Neural crest cell (in vitro differentiated cells): ENCODE measurements at places on chromosomes 5 and 9.

GRCh38 chr9:29440449-29440848 lies 1867.2 kb upstream of the C9orf72 start:
- no peak for DNase-seq

GRCh38 chr9:120904978-120905301 lies 21.7 kb downstream of the TRAF1 start:
- DNase-seq, result no peak

DNA sequence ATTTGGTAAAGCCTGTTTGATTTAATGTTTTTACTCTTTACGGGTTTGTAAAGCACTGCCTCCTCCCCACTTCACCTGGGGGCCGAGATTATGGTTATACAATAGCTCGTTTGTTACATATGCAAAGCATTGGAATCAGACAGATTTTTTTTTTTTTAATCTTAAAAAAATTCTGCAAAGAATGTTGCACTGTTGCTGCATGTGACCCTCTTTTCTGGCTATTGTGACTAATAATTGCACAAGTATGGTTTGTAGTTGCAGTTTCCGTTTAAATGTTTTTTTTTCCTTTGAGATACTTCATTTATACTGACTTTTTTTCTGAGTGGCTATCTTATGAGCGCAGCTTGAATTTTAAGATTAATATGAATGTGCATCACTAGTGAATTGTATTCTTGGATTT lies 165.3 kb downstream of the KDM4C start:
- DNase-seq, result no peak

DNA sequence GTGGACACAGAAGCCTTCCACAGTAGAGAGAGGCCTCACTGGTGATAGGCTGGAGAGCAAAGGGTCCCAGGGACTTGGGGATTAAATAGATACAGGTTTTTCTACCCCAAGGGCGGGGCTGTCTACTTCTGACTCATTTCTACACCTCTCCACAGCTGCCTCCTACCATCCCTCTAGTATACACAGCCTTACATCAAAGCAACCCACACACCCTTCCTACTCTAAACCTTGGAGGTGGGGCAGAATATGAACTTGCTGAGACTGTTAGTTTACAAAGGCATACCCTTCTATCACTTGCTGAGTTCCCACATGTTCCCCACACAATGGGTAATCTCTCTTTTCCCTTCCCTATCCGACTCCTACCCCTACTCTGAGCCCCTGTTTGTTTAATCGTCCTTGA lies 19.9 kb upstream of the PCA3 start:
- no peak for DNase-seq

DNA sequence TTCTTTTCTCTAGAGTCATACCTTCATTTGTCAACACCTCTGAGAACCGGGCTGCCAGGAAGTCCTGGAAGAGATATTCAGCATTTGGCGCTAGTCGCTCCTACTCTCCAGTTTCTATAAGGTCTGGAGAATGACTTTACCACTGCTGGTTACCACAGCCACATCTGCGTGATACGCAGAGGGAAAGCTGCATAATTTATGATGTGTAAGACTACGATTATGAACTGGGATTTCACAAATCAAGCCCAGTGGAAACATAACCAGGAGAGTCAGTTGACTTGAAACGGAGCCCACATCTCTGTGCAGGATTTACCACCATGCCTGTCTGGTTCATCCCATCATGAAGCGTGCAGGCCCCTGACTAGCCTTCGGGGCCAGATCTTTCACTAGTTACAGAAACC lies 72.6 kb downstream of the FGF1 start:
- DNase-seq, result no peak

- DNase-seq, result no peak
Observed at GRCh38 chr5:173772384-173773059, 115.6 kb upstream of the CPEB4 start.

GRCh38 chr9:77011973-77012821 lies 7.3 kb upstream of the FOXB2 start:
- peak; percentile 87 for DNase-seq

DNA sequence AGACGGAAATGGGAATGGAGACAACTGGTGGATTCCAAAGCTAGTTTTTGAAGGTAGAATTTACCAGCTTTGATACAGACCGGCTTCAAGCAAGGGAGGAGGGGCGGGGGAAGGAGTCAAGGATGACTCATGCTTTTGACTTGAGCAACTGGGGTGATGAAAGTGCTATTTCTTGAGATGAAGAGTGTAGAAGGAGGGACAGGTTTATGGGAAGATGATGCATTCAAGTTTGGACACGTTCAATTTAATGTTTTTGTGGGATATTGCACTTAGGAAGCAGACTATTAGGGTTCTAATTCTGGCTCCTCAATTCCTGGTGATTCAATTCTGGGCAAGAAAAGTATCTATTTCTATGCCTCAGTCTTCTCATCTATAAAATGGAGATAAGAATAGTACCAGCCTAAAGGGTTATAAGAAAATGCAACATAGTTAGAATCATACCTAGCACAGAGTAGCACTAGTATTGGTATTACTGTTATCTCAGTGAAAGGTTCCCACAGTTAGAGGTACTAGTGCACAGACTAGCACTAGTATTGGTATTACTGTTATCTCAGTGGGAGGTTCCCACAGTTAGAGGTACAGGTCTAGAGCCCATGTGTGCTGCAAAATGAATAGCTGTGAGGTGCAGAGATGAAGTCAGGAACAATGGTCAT lies 4.6 kb downstream of the NIPAL4 start:
- no peak for DNase-seq

DNA sequence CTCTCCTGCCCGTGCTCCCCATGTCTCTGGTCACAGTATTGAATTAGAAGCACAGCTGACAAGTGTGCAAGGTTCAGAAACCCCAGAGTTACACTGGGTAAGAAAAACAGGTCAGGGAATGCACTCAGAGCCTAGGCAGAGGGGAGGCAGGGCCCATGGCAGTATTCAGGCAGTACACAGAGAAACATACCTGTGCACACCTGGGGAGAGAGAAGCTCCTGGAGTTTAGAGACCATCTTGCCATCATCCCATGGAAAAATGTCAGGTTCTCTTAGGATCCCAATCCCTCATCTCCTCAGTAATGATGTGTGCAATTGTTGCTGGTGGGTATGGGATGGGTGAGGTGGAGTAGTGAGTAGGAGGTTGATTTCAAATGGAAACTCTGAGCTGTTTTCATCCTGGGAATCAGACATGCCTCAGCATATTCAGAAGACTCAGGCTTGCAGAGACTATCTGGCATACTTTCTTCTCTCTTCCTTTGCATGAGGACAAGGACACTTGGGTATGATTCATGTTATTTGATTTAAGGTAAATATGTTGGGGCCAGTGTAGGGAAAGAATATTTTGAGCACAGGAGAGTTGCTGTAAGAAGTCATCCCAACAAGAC lies 228.5 kb downstream of the ESM1 start:
- DNase-seq, result no peak

- no peak for DNase-seq
Observed at GRCh38 chr5:103942587-103943186, 380.1 kb upstream of the NUDT12 start.

- DNase-seq, result no peak
Observed at GRCh38 chr5:56244627-56245026, 11.5 kb upstream of the ANKRD55 start.

GRCh38 chr5:58201922-58202648 lies 257.8 kb downstream of the PLK2 start:
- DNase-seq, result no peak

DNA sequence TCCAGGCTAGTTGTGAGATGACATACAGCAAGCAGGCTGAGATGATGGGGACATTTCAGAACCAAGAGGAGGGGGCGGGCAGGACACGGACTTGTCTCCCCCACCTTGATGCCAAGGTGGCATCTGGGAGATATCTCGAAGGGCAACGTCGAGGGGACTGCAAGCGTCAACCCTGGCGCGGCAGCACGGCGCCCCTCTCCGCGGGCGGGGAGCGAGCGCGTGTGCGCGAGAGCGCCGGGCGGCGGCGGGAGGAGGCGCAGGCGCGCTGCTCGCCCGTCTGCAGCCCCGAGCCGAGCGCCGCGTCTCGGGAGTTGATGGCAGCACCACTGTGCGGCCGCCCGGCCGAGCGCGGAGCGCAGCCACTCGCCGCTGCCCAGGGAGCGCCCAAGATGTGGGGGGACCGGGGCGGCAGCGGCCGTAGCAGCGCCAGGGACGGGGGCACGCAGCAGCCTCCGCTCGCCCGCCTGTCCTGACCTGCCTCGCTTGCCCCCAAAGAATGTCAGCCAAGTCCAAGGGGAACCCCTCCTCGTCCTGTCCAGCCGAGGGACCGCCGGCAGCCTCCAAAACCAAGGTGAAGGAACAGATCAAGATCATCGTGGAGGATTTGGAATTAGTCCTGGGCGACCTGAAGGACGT lies at the start of gene PRR16:
PRR16 (plus strand) TSS at position 310 of the 636 bp plus-strand sequence.
- DNase-seq, result peak; percentile 43

- DNase-seq, result no peak
Observed at GRCh38 chr9:70035691-70036090, 8.0 kb upstream of the MAMDC2 start.

DNA sequence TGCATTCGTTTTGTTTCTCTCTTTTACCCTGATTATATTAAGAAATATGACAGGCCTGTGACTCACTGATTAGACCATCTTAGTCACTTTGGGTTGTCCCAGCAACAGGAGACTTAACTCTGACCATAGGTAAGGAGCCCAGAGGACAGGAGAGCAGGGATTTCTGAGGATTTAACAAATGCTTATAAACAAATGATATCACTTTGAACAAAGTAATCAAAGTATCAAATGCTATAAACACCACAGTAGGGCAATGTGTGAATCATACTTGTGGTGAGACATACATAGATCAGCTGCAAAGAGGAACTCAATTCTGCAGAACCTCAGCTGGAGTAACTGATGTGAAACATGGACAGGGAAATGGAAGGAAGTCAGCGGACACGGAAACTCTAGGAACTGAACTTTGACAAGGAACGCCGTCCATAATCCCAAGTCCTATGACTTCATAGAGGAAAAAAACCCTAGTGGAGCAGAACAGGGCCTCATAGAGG lies 190.6 kb upstream of the MSX2 start:
- no peak for DNase-seq

GRCh38 chr5:169286572-169287300 lies 14.2 kb downstream of the SLIT3 start:
- DNase-seq, result no peak

DNA sequence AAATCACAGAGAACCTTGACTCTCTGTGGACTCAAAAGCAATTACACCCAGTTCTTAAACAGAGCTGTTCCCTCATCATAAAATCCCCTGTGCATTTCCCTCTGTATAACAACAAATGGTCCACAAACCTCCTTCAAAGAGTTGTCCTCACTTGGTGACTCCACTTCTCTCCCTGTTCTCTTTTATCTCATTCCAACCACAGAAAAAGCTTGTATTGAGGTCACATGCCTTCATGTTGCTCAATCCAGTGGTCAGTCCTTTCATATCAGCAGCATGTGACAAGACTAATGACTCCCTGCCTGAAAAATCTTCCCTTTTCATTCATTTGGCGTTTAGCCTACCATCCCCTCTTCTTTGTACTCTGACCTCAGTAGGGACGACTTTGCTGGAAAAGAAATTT lies 158.0 kb downstream of the DEPDC1B start:
- DNase-seq, result no peak
